ENCODE measurements at places on chromosomes 6 and 20.

DNA sequence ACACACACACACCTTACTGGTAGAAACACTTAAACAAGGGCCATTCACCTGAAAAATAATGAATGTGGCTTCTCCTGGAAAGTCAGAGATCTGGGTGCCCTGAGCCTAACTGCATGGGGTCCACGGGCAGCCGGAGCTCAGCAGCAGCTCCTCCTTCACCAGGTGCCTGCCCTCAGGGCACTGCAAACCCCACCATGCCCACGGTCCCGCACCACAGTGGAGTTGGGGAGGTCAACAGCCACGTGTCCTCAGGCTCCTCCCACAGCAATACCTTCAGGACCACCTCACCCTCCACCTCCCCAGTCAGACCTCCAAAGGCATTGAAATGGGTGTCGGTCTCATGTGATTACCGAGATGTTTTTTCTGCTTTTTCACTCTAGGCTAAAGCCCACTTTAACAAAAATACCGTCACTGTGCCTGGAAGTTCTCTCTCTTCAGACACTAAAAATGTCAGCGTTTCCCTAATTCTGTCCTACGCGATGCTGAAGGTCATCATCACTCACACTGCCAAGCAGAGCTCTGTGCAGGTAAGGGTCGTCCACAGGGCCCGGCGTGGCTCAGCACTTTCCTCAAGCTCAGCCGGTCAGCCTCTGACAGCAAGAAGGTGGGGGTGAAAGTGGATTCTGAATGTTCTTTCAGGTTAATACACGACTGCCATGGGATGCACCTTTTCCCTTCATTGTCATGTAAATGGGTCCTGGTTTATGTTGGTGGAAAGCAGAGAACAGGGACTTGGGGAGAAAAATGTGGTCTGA is 48.9 kb downstream of the CDK5RAP1 start:
- DNase-seq = no peak

GRCh38 chr6:168815229-168815628 is 374.2 kb downstream of the SMOC2 start:
- DNase-seq = no peak

DNA sequence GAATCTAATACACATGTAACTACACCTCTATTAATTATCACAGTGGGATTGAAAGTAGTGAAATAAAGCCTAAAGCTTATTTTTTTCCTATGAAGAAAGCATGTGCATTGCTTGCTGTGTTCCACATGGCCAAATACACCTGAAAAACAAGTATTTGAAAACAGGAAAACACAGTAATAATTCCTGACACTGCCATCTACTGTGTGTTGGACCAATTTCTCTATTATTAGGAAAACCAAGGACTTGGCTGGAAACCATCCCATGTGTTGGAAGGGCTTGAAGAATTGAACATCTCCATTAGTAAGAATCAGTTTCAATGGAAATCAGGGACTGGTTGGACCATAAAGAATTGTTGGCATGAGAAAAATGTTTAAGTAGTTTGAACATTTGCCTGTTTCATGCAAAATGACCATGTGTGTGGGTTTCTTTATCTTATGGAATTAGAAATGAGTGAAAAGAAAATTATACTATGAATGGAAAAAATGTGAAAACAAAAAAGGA is 124.1 kb downstream of the PHF3 start:
- no peak for DNase-seq

- DNase-seq = no peak
These were observed 61.8 kb upstream of the NEDD9 start for GRCh38 chr6:11294228-11294627.

- no peak for DNase-seq
These were observed 8.5 kb downstream of the TFAP2C start for GRCh38 chr20:56637576-56637975.

DNA sequence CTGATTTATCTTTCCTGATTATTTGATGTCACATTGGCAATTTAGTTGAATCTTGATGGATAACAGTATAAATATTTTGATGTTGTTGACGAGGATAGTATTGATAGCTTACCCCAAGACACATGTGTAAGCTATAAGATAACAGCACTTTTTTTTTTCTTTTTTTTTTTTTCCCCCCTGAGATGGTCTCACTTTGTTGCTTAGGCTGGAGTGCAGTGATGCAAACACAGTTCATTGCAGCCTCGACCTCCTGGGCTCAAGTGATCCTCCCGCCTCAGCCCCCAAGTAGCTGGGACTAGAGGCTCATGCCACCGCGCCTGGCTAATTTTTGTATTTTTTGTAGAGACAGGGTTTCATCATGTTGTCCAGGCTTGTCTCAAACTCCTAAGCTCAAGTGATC is 21.8 kb downstream of the MYO6 start:
- no peak for DNase-seq

DNA sequence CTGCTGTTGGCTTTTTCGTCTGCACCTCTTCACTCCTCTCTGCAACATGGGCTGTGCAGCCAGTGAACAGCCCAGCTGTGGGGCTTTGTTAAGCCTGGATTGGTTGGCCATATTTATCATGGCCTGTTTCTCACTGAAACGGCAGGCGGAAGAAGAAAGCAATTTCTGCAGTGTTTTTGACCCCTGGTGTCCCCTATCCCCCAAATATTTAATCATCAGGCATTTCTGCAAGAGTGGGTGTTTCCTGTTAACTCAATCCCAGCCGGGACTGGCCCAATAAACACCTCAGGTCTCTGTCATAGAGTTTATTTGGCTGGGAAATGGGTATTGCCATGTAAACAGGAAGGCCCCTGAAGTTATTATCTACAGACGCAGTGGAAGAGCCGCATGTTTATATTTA is 174.8 kb upstream of the SUPT3H start:
- no peak for DNase-seq

- no peak for DNase-seq
These were observed 170.4 kb upstream of the SPTLC3 start for GRCh38 chr20:12838261-12838866.

DNA sequence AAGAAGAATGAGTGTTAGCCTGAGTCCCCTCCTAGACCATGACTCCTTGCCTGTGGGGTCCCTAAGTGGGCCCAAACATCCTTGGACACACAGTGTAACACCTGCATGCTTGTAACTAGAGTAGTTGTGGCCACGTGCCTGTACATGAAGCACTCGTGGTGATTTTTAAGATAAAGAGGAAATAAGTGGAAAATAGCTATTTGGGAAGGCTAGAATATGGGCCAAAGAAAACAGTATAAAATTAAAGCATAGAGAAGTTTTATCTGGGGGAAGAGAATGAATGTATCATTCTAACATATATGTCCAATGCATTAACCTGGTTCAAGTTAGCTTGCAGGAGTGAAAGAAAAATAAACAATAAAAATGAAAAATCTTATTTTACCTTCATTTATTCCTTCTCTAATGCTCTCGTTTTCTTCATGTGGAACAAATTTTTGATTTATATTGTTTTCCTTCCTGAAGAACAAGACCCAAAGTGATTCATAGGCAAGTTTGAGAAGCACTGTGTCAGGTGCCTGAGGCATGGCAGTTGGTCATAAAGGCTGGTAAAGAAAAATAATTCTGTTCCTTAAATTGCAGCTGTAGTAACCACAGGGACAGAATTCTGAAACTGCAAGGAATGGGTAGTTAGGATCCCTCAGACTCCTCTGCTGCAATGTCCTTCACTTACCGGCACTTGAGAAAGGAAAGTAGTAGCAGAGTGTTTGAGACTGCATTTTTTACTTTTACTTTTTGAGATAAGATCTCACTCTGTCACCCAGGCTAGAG is 8.5 kb upstream of the CST3 start:
- no peak for DNase-seq

DNA sequence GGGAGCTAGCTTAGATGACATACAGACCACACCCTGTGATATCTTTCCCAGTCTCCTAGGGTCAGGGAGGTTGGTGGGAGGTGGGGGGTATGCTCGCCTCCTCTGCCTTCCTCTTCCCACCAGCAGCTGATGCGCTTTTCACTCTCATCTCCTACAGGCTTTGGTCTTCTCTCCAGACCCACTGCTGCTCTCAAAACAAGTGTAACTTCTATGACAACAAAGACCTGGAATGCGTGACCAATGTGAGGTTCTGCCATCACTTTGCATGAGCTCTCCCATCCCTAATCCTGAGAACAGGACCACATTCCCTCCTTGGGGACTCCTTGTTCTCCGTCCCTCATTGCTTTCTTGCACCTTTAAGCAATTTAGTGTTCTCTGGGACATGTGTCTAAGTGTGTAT is 2.7 kb downstream of the CTSA start:
- no peak for DNase-seq

- DNase-seq = no peak
These were observed 914 bp downstream of the TREM2 start for GRCh38 chr6:41161851-41162552.

DNA sequence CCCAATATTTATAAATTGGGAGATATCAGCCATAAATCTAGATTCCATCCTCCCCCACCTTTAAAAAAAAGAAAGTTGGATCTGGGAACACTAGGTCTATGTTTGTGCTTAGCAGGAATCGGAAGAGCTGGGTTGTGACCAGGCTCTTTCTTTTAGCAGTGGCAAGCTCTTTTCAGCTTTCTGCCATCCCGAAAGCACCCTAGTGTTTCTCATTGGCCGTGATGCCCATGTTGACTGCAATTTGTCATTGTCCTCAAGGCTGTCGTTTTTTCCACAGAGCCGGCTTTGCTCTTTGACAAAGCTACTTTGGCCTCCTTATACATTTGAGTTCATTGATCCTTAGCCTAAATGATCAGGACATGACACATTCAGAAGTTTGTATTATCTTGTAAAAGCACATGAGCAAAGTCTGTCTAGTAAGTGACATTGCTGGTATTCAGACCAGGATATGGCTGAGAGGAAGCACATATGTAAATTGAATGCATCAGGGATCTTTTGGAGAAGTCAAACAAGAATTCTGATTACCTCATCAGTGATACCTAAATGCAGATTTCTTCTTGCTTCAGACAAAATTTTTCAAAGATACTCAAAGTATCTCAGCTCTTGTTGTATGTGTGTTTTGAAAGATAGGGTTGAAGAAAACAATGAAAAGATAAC is 50.1 kb downstream of the CARMIL1 start:
- no peak for DNase-seq

- no peak for DNase-seq
These were observed 114.4 kb downstream of the TASP1 start for GRCh38 chr20:13524339-13524738.

Measured in SK-N-SH (cell line).